Brain (organoid and tissue), 16 donors: ENCODE measurements at places on chromosomes 11 and 22.

DNA sequence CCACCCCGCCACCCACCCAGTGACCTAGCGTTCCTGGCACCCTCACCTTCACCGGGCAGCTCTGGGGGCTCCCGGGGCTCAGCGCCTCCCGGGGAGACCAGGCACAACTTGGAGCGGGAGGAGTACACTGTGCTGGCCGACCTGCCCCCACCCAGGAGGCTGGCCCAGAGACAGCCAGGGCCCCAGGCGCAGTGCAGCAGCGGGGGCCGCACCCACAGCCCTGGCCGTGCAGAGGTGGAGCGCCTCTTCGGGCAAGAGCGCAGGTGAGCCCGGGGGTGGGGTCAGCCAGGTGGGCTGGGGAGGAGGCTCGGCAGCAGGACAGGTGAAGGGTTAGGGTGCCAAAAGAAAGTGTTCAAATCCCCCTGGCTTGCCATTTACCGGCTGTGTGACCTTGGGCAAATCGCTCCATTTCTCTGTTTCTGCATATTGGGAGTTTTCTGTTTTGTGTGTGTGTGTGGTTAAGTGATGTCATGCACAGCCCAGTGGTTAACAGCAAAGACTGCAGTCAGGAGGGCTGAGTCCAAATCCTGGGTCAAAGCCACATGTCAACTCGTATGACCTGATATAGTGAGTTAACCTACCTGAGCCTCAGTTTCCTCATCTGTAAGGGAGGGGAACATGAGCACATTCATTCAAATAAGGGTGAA is 29.5 kb downstream of the TRIOBP start:
- DNase-seq: no peak

DNA sequence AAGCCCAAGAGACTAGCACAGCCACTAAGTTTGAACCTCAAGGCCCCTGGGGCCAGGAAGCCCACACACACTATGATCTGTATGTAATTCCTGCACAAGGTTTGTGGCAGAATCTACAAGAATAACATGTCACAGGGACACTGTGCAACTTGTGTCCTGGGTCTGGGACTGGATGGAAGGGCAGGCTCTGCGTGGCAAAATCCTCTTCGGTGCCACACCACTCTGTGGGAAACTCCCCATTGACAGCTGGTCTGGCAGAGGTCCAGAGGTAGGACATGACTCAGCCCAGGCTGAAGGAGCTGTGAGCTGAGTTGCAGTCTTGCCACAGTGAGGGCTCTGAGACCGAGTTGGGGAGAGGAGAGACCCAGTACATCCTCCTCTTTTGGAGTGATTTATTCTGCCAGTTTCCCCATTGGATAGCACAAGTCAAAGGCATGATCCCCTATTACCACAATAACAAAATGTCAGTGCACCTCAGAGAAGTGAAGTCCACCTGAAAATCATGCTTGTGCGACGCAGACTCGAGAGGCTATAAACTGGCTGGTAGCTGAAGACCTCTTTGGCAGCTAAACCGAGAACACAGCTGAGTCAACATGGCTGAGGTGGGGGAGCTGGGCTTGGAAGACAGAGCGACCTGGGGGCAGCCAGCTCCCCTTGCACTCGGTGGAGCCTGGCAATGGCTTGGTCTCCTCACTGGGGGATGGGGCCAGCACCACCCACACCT is 23.3 kb upstream of the SERPIND1 start:
- no peak for DNase-seq

GRCh38 chr22:49660321-49660720 is 167.4 kb downstream of the BRD1 start:
- no peak for DNase-seq

GRCh38 chr22:41989246-41989645 is 9.3 kb upstream of the WBP2NL start:
- DNase-seq: no peak

DNA sequence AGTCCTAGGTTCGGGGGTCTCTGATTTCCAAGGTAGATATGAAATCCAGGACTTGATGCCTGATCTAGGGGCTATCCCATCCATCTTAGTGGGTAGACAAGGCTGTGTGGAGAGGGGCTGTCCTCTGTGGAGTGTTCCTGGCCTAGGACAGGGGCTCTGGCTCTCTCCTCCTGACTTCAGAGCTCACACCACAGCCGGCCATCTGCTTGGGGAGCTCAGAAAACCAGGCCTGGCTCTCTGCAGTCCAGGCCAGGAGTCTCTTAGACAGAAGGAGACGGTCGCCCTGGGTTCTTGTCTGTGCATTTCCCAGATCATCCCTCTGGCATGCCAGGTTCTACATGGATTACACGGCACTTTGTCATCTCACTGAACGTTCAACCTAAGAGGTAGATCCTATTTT is 17.9 kb downstream of the TUB start:
- DNase-seq: no peak

DNA sequence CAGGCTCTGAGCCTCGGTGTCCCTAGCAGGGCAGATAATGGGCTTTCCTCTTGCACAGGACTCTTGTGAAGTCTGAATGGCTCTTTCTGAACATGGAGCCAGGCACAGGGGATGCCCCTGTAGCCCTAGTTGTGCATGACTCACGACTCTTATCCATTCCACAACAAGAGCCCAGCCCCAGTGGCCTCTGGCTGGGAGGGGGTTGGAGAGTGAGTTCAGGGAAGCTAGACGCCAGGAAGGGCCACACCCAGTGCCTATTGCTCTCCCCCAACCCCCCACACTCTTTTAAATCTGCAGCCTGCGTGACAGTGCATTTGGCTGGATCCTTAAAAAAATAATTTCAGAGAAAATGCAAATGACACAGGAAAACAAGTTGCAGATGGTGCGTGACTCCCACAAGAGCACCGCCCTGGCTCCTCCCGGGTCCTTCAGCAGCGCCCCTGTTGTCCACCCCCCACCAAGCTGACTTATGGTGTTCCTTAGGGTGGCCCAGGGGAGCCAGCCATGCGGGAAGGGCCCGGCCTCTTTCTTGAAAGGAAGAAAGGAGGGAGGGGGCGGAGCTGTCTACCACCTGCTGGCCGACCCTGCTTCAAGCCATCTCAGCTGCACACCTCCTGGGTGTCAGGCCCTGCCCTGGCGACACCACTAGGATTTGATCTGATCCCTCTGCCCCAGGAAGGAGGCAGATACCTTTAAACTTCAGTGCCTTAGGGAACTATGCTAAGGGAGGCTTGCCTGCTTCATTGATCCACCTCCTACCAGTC is 74.7 kb downstream of the MN1 start:
- DNase-seq: no peak

GRCh38 chr11:56152333-56152732 is 7.8 kb downstream of the OR8K5 start:
- no peak for DNase-seq

DNA sequence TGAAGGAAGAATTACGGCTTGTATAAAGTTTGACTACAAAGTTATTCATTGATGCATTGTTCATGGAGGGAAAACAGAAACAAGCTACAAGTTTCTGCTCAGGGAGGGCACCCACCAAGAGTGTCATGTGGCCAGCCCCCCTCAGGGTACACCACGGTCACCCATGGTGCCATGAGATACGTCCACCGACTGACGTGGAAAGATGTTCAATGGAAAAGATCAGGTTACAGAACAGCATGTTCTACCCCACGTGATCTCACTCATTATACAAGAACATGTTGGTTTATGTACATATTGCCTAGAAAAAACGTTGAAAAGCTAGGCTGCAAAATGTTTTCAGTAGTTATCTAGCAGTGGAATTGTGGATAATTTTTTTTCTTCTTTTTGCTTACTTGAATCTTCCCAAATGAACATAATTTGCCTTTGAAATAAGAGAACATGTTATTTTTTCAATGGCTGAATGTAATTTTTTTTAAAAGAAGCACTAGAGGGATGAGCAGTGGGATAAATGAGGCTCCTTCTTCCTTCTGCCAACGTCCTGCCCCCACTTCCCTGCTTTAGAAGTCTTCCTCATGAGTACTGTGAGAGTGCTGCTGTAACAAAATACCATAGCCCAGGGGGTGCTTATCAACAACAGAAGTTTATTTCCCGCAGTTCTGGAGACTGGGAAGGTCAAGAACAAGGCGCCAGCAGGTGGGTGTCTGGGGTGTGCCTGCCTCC is 22.5 kb downstream of the RCN1 start:
- DNase-seq: peak; percentile 13

GRCh38 chr11:68954836-68955606 is 25.8 kb downstream of the MRGPRD start:
- DNase-seq: no peak

DNA sequence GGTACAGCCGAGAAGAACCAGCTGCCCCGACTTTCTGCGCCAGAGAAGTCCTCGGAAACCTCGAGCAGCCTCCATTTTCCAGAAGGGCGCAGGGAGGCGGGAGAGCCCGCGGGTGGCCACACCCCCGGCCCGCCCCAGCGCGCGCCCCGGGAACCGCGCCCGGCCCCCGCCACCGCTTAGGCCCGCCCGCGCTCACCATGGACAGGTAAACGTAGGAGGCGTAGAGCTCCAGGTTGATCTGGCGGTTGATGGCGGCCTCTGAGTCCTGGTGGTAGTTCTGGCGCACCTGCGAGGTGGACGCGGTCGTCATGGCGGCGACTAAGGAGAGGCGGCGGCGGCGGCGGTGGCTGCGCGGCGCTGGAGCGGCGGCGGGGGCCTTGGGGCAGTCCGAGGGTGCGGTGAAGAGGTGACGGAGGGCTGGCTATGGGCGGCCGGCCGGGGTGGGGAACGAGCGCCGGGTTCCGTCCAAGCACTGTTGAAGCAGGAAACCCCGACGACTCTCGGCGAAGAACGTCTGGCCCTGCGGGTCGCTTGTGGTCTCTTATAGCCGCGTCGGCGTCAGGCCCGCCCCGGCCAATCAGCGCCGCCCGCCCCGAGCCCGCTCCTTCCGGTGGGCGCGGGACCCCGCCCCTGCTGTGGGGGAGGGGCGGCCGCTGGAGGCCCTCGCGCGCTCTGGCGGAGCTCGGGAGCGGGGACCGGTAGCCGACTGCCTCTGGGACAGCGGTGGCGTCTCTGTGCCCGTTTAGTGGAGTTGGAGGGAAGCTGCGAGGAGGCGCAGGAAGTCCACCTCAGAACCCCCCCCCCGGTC is at the start of gene FTH1:
TSS of gene FTH1 (minus strand) at position 519 of the 808 bp plus-strand sequence. CDS start at position 310, 209 bp downstream.
- peak; percentile 97 for DNase-seq
